Hepatocyte (in vitro differentiated cells): ENCODE measurements at places on chromosomes 16 and 17. TPM values are rescaled to one million over a fixed set of nuclear protein-coding genes. Genes with fewer than 3 reads are reported as not detected.

The TGFB1I1 gene
- 14.5 and 15.7 TPM in 2 replicates for total RNA-seq

DNA sequence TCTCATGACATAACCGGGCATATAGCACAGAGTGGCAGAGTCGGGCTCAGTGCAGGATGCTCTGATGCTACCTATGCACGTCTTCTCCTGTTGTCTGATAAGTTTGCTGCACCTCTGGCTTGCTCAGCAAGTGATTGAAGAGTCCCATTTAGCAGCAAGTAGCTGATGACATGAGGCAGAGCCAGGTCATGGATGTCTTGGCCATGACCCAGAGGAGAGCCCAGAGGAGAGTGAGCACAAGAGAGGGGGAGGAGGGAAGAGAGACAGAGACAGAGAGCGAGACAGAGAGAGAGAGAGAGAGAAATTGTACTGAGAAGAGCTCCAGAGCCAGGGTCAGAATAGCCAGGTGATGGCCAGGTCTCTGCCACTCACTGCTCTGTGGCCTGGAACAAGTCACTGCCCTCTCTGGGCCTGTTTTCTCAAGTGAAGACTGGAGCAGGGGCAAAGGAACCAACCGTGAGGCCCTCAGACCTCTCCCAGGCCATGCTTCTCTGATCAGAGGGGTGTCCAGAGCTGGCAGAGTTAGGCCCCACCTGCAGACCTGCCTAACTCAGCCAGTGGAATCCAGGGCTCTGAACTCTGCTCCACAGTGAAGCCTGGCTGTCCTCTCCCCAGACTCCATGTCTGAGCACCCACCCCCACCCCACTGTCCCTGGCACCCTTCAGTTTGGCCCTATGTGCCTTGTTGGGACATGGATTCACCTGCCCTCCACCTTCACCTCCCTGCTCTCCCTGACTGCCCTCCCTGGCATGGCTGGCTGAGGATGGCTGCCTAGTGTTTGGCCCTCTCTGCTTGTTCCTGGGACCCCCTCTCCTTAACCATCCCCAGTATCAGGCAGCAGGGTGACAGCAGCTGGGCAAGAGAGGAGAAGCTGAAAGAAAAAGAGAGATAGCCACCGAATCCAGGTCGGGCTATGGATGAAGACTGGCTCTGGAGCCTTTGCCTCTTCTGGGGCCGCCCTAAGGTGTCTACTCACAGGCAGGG, 4.3 kb upstream of the KRT35 start:
- no peak for DNase-seq

DNA sequence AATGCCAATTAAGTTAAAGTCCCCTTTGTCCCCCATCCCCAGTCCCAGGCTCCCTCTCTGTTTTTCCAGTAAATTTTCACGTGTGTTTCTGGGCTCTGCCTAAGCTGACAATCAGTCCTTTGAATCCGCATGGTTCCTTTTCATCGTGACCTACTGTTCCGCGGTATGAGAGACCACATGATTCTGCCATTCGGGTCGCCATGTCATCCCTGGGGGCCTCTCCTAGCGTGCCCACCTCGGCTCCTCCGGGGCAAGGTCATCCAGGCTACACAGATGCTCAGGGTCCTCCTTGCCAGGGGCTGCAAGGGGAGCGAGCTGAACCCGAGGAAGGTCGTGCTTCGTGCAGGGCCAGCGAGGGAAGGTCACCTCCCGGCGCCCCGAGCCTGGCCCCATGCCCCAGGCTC, 157.6 kb downstream of the RAB11FIP4 start:
- DNase-seq: no peak

GRCh38 chr17:69282002-69282401, 44.9 kb downstream of the ABCA5 start:
- DNase-seq: no peak

- no peak for DNase-seq
Observed at GRCh38 chr16:72961115-72961832, 86.7 kb downstream of the ZFHX3 start.

- DNase-seq: peak; percentile 3
Observed at GRCh38 chr16:1789643-1790045, 3.9 kb downstream of the IGFALS start.

- peak; percentile 70 for DNase-seq
Observed at GRCh38 chr17:57954397-57955182, 622 bp downstream of the CUEDC1 start.

The MTSS2 gene
- total RNA-seq: 16.1 and 19.6 TPM in 2 replicates

GRCh38 chr16:54347961-54348360, 61.4 kb upstream of the IRX3 start:
- DNase-seq: peak; percentile 57

The JPT1 gene
- 103 and 107 TPM in 2 replicates for total RNA-seq

- no peak for DNase-seq
Observed at GRCh38 chr17:31824766-31825360, 34.2 kb downstream of the COPRS start.

DNA sequence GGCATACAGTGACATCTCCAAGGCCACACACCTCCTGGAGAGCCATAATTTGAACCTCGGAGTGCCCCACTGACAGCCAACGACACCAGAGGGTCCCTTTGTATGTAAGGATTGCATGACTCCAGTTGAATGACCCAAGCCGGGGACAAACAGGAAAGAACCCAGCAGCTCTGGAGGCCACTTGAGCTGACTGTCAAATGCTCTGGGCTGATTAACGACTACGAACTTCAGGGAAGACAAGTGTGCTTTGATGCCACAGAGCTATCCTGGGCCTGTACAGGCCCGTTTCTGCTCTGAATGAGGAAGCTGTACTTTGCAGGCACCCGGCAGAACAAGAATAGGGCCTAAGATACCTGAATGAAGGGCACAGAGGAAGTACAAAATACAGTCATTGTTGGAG, 404.6 kb downstream of the SLC39A11 start:
- DNase-seq: no peak

The ELMO3 gene
- 18.5 and 18.7 TPM in 2 replicates for total RNA-seq

The ABCA3 gene
- total RNA-seq: 1.5 and 1.8 TPM in 2 replicates

The SYCE1L gene
- 2.6 TPM in 1 of 2 replicates, not detected in the other for total RNA-seq

- no peak for DNase-seq
Observed at GRCh38 chr16:30768583-30769181, 6.6 kb downstream of the RNF40 start.

- DNase-seq: peak; percentile 53
Observed at GRCh38 chr16:58515871-58516767, 802 bp downstream of the SETD6 start.

DNA sequence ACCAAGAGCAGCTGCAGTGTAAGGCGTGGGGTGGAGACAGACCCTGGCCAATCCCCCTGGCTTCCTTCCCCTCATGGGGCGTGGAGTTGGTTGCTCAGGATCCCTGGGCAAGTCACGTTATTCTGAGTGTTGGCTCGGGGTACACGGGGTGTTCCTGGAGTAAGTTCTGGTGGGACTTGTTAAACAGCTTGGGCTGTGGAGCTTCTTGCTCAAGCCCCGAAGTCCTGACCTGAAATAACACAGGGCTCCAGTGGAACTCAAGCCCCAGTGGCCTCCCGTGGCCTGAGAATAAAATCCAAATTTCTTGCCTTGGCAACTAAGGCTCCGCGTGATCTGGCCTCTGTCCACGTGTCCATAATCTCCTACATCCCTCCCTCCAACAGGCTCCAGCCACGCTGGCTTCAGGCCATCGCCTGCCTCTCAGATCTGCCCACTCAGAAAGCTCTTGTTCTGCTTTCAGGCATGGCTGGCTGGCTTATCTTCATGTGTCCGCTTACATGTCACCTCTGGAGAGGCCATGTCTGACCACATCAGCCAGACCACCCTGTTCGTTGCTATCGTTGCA, 49.3 kb upstream of the BCO1 start:
- peak; percentile 66 for DNase-seq

DNA sequence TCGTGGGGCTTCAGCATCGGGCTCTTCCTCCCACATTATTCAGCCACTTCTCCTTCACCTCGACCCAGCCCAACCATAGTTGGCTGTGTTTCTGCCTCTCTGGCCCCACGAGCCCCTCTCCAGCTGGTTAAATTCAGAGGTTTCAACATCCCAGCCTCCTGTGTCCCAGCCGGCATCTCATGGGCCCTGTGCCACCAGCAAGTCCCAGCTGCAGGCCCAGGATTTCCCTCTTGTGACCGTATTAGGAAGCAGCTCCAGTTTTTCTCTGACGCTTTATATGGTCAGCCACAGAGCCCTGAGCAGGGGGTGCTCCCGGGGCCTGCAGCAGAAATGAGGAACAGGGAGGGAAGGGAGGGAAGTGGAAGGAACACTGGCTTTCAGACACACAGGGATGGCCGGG, 27.4 kb downstream of the MYH11 start:
- DNase-seq: no peak

DNA sequence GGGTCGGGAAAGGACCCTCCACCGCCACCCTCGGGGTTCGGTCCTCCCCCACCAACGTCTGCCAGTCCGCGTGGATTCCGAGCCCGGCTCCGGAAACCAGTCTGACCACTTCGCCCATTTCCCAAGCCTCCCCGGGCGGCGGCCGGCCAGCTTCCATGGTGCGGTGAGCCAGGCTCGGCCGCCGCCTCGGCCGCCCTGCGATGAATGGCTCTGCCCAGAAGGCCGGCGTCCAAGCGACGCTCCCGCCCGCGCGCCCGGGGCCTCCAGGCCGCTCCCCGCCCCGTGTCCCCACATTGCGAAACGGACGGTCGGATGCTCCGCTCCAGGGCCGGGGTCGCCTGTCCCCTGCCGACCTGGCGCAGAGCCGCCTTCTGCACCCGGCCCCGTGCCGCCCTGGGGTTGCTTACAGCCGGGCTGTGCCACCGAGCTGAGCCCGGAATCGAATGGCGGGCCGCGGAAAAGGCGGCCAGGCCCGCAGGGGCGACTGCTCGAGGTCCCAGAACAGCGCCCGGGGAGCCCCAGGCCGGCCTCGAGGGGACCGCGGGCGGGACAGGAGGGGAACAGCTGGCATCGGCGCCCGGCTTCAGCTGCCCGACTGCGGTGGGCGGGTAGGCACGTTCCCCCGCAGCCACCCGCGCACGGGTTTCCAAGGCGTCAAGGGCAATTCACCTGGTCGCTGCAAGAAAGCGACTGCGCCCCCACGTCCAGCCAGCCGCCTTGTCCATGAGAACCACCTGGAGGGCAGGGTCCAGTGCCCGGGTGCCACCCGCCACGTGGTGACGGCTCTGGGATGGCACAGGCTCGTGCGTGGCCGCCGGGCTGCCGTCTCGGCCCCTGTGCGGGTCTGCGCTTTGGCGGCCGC, 18.3 kb upstream of the CBX8 start:
- peak; percentile 74 for DNase-seq

DNA sequence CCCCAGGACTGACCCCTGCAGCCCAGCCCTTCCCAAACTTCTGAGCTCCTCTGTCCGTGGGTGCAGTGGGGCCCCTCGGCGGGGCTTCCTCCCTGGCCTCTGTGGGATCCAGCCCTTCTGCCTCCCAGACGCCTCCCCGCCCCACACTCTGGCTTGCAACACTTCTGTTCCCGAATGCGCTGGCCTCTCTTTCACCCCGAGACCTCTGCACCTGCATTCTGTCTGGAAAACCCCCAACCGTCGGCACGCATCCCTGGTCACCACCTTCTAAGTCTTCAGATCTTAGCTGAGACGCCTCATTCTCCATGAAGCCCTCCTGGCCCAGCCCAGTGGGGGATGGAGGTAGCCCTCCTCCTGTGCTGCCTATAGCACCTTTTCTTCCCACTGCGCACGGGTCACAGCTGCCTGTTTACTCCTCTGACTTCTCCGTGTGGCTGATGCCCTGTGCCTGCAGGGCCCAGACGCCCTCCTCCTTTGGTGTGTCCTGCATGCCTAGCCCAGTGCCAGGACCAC, 26.4 kb downstream of the TMEM235 start:
- peak; percentile 76 for DNase-seq

DNA sequence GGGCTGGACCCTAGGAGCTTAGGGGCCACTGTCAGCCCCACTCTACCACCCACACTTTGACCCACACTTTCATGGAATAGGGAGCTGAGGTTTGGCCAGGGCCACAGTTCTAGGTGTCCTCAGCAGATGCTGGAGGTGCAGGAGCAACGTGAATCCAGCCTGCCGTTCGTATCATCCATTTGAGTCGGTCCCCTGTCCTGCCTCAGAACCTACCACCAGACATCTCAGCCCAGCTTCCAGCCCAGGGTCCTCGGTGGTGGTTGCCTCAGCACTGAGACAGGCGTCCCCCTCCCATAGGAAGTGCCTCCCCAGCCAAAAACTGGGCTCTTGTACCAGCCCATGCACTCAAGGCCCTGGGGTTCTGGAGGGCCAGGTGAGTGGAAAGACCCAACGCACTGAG, 359 bp upstream of the ITGAE start:
- no peak for DNase-seq

The LPCAT2 gene
- total RNA-seq: 9.5 and 13.9 TPM in 2 replicates

The CDH13 gene
- total RNA-seq: 1.5 and 2.7 TPM in 2 replicates

DNA sequence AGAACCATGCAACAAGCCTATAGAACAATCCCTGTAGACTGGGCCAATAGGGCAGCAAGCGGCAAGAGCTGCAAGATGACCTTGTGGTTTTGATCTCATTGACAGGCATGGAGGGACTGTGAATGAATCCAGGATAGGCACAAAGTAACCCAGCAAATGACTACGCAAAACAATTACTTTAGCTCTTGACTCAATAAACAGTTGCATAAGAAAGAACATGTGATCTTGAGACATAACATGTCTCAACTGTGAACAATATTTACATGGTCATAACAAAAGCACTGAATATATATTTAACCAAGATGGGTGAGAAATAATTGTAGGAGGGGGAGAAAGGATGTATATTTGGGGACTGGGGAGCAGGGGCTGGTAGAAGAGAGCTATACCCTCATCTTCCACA, 313.7 kb upstream of the CDH5 start:
- DNase-seq: no peak

DNA sequence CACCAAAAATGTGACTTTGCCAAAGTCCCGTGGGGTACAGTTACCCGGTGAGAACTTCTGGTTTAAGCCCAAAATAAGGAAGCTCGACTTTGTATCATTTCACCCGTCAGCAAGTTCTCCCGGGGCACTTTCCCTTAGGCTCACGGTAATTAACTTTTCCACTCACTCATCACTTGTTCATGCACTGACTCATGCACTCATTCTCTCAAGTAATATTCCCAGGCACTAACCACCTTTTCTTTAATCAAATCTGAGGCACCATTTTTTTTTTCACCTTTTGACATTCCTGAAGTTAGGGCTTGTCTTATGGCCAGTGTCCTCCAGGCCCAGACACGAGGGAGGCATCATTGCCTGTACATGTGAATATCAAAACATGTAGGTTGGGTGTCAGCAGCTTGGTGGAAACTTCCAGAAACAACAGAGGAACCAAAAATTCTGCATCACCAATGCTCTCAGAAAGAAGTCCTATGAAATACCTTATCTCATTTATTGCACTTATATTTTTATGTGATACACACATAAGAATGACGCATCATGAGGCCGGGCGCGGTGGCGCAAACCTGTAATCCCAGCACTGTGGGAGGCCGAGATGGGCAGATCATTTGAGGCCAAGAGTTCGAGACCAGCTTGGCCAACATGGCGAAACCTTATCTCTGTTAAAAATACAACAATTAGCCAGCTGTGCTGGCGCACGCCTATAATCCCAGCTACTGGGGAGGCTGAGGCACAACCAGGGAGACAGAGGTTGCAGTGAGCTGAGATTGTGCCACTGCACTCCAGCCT, 36.1 kb upstream of the ATP2C2 start:
- no peak for DNase-seq

The KRT33B gene
- total RNA-seq: not detected in 2 replicates

The AOC3 gene
- 1.0 and 1.9 TPM in 2 replicates for total RNA-seq

The PRRT2 gene
- 7.0 and 8.0 TPM in 2 replicates for total RNA-seq

- DNase-seq: peak; percentile 79
Observed at GRCh38 chr16:69286941-69287713, 24.0 kb upstream of the VPS4A start.

- no peak for DNase-seq
Observed at GRCh38 chr17:6352016-6352415, 82.9 kb downstream of the AIPL1 start.

The ELAC2 gene
- total RNA-seq: 39.6 and 60.2 TPM in 2 replicates

GRCh38 chr17:62562656-62563055, 64.8 kb upstream of the MRC2 start:
- DNase-seq: no peak

- DNase-seq: no peak
Observed at GRCh38 chr17:73188011-73188410, 4.8 kb upstream of the COG1 start.
